Activated CD4-positive, alpha-beta T cell treated with anti-CD3 and anti-CD28 coated beads, Interleukin-2, Interleukin-6, amounts not matched to agents 100 ng/mL and 50 ng/mL, durations not matched to agents 16 hours and 8 hours (primary cell): ENCODE measurements at places on chromosomes 2 and 18.

DNA sequence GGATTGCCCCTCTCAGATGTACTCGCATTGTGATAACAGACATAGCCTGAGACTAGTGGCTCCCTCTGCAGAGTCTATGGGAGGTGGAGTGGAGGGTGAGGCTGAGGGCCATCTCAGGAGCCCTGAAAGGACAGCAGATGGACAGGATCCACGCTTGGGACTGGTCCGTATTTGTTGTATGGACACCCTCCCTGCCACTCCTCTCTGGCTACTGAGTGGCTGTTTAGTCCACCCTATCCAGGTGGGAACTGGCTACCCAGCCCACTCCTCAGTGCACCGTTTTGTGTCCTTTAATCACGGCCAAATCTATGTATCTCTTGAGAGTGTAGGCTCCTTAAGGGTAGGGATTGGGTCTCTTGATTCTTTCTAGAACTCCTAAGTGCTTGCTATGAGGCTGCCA, 4.5 kb upstream of the GLI2 start:
- DNase-seq, result no peak

GRCh38 chr2:241096979-241097378, 5.1 kb downstream of the MTERF4 start:
- DNase-seq, result peak; percentile 59

DNA sequence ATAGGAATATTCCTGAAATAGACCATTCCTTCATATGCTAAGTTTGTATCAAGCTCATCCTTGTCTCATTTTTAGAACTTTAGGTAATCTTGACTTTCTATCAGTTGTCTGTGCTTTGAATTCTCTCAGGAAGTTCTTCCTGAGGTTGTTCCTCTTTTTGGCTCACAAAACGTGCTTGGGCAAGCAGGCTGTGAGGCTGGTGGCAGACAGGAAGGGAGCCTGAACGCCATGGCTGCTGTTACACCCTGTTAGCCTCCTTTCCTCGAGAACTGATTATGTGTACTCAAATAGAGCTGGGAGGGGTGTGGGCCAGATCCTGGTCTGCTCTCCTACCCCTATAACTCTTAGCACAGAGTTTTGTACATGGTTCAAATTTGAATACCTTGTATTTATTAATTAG, 136.4 kb upstream of the CELF4 start:
- no peak for DNase-seq

GRCh38 chr18:24766376-24766775, 305.9 kb downstream of the HRH4 start:
- DNase-seq, result no peak

GRCh38 chr2:27842894-27843293, 47.3 kb downstream of the RBKS start:
- DNase-seq, result no peak

- no peak for DNase-seq
Observed at GRCh38 chr2:148519013-148519412, 125.5 kb upstream of the EPC2 start.

DNA sequence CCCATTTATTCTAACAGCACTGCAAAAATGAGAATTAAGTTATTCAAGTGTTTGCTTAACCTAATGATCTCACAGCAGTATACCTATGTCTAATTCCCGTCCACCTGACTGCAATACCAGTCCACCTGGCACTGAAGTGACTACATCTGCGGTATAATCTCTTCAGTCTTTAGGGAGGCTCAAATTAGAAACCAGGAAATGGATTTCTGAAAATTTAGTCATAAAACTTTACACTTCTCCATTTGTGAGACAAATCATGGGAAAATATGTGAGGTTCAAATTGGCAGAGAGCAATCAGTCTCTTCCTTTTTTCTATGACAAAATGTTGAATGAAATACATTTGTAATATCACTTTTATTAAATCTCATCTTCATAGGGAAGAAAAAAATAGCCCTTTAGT, 33.0 kb downstream of the FTCDNL1 start:
- DNase-seq, result no peak

DNA sequence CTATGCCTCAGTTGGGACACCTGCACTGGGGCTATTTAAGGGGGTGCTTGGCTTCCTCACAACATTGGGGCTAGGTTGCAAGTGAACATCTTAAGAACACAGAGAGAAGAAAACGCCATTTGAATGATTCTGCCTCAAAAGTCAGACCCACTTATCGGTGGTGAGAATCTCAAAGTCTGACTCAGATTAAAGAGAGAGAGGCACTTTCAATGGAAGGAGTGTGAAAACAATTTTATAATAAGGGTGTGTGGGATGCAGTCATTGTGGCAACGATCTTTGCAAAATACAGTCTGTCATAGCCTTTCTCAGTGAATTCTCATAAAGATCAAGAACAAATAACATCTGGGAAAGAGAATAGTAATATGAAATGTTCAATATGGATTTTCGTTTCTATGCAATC, 41.8 kb downstream of the CCDC102B start:
- DNase-seq, result no peak

- DNase-seq, result no peak
Observed at GRCh38 chr2:6924924-6925409, 7.8 kb downstream of the RNF144A start.

GRCh38 chr2:229273723-229274338, 2.7 kb upstream of the PID1 start:
- peak; percentile 28 for DNase-seq

DNA sequence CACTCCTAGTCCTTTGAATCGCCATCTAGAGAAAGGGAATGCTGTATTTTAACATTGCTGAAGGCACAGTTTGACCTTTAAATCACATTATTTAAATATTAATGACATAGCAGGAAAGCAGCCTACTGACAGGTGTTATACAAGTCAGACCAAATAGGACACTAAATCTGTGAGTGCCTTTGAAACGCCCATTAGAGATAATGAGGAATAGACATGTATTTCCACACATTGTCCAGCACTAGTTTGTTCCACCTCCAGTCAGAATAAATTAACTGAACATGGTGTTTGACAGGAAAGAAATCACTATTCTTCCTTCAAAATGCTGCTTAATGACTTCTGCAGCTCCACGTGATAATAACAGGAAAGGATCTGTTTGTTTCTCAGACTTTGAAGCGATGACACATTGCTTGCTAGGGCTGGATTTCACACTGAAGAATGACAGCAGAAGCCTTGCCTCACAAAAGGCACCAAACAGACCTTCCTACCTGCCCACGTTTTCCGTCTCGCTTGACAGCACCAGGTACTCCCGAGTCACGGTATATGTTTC, 90.5 kb upstream of the DDX18 start:
- DNase-seq, result no peak

DNA sequence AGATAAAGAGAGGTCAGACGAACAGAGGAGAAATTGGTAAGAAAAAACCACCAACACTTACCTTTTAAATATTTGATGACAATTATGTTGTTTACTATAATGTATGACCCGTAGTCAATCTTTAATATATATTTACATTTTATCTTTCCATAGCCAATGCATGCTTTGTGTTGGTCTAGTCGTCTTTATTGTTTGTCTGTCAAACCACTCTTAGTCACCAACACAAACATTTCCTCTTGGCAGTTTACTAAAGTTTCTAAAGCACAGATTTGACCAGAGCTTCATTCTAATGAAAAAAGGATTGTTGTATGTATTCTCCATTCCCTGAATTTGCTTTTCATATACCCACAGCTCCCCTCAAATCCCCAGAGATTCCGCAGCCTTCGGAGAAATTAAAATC, 784.7 kb upstream of the PIK3C3 start:
- DNase-seq, result no peak

DNA sequence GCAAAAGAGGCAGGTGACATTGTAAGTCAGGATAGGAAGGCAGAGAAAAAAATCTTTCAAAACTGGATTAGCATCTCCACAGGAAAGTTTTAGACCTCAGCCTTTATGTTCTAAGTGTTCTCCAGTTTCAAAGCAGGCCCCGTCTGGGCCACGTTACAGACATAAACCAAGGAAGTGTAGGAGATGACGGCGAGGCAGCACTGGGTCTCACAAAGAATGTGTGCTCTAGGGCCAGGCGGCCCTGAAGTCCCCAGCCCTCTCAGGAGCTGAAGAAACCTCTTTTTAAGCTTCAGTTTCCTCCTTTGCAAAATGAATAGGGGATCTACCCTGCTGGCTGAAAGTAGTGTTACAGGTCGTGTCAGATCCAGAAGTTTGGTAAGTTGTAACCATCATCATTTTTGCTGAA, 81.7 kb downstream of the SPRED2 start:
- no peak for DNase-seq

DNA sequence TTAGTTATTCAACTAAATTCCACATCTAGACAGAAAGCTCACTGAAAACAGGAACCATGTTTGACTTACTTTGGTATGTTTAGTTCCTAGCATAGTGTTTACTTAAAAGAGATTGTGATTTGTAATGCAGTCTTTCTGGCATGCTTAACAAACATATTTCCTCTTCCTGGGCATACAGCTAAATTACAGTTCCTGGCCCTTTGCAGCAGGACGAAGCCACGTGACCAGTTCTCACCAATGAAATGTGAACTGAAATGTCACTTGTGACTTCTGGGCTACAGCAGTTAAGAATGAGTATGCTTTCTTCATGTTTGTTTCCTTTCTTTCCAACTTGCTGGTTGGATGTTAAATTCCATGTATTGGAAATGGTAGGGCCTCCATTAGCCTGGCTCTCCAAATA, 330.5 kb downstream of the FIGN start:
- DNase-seq, result no peak

DNA sequence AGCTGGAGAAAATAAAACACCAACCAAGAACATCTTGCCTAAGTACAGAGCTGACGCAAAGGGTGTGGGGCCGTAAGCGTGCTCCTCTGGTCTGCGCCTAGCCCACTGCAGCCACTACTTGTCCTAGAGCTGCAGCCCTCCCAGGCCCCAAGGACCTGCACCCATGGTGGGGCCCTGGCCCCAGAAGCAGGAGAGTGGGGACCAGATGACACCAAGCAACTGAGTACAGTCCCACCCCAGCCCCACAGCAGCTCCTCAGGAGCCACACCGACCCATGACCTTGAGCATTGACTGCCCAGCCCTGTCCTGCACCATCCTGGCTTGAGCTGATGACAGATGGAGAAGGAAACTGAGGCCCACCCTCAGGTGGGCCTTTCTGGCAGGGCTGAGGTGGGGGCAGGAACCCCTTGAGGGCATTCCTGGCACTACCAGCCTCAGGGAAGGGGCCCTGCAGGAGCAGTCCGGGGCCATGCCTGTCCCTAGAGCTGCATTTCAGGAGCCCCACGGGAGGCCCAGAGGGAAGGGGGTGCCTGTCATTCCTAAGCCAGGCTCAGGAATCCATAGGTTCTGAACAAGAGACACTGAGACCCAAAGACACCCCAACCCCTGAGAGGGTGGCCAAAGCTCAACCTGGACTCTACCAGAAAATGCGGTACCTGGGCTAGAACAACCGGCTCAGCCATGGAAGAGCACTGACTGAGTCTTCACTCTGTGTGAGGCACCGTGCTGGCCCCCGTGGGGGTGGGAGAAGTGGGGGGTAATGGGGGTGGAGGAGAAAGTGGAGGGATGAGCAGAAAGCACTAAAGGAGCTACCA, 4.9 kb downstream of the KIF1A start:
- DNase-seq, result no peak

GRCh38 chr18:73121207-73121606, 253.4 kb upstream of the NETO1 start:
- no peak for DNase-seq

GRCh38 chr2:174597345-174598047, at the start of gene WIPF1:
Gene WIPF1 (minus strand): TSS chr2:174597804. CDS start chr2:174585573, 12,231 bp downstream.
- peak; percentile 85 for DNase-seq

DNA sequence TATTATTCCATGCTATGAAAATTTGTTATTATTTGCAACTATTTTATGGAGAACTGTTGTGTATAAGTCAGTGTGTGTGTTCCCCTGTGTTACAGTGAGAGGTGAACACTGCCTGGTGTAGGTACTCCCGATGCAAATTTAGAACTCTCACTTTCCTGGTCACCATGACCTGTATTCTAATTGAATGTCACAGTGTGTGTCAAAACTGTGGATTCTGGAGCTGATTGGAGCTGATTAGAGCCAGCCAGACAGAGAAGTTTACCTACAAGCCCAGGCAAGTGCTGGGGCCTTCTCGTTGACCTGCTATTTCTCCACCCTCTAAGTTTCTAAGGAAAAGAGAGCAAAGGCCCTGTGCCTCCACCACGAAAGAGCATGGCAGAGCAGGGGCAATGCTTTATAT, 216.0 kb downstream of the NYAP2 start:
- DNase-seq, result no peak

DNA sequence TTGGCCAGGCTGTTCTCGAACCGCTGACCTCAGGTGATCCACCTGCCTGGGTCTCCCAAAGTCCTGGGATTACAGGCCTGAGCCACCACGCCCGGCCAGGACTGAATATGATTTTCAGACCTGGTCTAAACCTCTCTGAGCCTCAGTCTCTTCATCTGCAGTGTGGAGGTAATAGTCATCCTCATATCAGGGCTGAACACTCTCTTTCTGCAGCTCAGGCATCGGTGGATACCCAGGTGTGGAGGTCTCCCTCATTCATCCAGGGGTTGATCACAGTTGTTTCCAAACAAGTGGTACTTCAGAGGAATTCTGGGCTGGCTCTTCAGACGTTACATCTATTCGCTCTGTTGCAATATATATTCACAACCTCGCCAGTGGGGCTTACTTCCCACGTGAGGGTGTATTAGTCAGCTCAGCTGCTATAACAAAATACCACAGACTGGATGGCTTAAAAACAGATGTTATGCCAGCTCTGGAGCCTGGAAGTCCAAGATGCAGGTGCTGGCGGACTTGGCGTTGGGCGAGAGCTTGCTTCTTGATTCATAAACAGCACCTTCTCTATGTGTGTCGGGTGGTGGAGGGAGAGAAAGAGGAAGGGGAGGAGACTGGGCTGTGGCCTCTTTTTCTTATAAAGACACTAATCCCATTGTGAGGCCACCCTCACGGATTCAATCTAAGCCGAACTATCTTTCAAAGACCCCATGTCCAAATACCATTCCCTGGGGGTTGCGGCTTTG, 2.9 kb upstream of the MBP start:
- DNase-seq, result no peak
